ENCODE measurements at places on chromosomes 6 and 20.

GRCh38 chr6:141878686-141879085 is 254.0 kb upstream of the GJE1 start:
- DNase-seq = no peak

GRCh38 chr6:101912311-101912710 is 518.8 kb downstream of the GRIK2 start:
- DNase-seq = no peak

DNA sequence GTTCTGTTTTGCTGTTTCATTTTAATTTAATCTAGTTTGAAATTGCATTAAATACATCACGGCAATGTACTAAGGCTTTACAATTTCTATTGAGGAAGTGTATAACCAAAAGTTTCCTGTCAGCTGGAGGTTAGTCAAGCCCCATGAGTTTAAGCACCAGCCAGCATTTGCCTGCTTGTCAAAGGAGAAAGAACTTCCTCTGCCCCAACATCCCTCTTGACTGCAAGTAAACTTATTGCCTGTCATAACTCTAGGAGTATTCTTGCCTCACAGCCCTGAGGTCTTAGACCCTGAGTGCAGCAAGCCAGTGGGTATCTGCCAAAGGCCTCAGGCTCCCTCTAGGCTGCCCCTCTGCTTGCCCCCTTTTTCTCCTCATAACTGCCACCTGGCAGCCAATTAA is 106.7 kb upstream of the INSM1 start:
- no peak for DNase-seq

GRCh38 chr6:82738773-82739172 is 326.9 kb downstream of the UBE3D start:
- DNase-seq = no peak

DNA sequence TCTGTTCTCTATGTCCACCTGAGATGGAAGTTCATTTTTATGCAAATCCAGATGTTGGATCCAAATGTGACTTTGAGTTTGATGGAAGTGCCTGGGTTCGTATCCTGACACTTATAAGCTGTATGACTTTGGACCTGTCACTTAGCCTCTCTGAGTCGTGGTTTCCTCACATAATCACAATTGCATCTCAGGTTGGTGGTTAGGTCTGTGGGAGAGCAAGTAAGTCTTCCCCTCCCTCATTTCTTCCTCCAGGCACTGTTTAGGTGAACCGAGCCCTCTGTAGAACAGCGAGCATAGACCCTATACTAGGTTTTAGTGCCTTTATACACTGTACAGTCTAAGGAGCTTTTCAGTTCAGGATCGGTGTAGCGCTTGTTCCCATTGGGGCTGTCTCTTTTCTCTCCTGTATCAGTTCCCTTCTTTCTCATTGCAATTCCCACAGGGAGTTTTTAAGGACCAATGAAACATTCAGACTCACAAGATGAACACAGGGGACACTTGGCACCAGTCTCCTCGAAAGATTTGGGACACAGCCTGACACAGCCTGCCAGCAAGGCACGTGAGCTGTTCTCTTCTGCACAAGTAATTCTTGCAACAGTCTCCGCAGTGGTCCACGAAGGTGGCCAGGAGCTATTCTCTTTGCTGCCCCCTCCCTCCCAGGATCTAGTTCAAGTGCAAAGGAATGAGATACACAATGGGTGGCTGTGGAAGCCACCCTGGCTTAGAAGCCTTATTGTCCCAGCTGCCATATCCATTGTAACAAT is 11.8 kb downstream of the TOX2 start:
- DNase-seq = no peak

- DNase-seq = no peak
Measured at GRCh38 chr6:78340755-78341154, 526.6 kb upstream of the IRAK1BP1 start.

GRCh38 chr6:34852406-34853085 is 35.3 kb downstream of the TAF11 start:
- DNase-seq = no peak

GRCh38 chr20:33704197-33704924 is 15.7 kb downstream of the PXMP4 start:
- DNase-seq = no peak

GRCh38 chr20:23435626-23436539 is 3.6 kb upstream of the CSTL1 start:
- DNase-seq = no peak

GRCh38 chr6:156686301-156686994 is 90.7 kb upstream of the ARID1B start:
- peak; percentile 57 for DNase-seq

DNA sequence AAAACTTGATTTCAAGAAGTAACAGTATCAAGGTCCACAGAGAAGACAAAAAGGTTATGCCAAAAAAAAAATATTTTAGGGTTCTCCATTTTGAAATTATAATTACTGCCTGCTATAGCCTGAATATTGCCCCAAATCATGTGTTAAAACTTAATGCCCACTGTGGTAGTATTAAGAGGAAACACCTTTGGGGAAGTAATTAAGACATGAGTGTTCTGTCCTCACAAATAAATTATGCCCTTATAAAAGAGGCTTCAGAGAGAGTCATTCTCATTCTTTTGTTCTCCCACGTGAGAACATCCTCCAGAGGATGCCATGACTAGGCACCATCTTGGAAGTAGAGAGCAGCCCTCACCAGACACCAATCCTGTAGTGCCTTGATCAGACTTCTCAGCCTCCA is 66.2 kb downstream of the GMDS start:
- no peak for DNase-seq

- DNase-seq = no peak
Measured at GRCh38 chr6:69883551-69883950, 17.2 kb downstream of the COL19A1 start.

DNA sequence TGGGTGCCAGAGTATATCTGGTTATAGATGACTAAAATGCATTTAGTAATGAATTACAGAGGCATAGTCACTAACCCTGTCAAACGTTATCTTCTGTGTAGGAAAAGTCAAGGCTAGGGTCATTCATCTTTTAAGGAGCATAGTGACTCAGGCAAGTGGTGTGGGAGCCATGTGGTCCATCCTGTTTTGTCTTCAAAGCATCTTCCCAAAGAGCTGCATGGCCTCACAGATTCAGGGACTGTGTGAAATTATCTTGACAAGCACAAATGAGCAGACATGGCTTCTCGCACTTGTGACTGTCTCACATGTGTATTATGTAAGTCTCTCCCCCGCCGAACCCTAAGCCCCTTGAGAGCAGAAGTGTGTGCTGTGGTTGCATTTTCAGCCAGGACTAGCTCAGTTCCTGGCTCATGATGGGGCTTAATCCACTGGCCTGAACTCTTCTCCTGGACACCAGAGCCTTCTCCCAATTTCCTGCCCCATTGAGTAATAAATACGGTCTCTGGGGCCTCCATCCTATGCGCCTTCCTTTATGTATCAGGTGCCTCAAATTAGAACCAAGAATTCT is 769.1 kb downstream of the QKI start:
- no peak for DNase-seq

DNA sequence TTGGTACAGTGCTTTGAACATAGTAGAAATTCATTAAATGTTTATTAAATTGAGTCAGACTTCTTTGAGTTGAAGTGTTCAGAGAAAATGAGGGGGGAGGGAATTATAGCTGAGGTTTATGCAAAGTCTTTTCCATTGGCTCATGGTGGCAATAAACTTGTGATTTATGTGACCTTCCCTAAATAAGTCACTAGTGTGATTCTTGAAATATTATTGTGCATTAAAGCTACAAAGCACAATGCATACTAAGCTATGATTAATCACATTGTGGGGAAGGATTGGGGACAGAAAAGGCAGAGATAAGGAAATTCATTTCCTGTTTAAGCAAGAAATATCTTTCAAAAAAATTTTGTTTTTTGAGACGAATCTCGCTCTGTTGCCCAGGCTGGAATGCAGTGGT is 877.5 kb downstream of the TFAP2A start:
- no peak for DNase-seq

DNA sequence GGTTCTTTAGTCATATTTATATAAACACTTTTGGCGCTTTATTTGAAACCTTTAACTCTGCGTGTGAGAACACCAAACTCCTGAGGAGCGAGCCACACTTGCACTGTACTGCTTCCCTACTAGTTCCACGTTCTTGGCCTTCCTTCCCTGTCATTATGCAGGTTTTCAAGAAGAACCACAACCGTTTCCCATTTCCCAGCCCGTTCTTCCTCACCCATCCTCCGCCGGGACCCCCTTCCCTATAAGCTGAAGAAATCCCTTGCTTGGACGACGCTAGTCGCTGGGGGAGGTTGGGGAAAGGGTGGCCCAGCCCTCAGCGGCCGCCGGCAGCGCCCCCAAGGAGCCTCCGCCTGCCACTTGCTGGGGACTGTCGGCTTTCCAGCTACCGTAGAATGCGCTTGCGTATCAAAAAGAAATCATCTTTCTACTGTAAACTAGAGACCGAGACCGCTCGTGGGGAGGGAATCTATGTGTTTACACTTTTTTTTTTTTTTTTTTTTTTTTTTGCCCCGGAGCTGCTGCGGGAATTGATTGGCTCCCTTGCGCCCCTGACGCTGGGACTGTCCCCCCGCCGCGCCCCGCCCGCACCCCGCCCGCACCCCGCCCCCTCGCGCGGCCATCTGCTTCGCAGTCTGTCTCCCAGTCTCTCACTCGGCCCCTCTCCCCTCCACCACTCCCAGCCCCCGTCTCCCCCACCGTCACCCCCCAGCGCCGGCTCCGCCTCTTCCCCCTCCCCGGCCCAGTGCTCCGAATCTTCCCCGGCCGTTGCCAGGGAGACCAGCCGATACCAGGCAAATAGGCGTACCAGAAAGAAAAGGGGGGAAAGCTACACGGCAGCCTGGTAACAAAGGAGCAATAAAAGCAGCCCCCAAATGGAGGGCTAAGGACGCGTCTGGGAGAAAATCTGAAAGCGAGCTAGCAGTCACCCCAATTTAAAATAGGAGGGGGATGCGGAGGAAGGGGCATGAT is 2.3 kb upstream of the MARCKS start:
- peak; percentile 90 for DNase-seq

- DNase-seq = no peak
Measured at GRCh38 chr6:135018941-135019340, 35.7 kb downstream of the HBS1L start.

DNA sequence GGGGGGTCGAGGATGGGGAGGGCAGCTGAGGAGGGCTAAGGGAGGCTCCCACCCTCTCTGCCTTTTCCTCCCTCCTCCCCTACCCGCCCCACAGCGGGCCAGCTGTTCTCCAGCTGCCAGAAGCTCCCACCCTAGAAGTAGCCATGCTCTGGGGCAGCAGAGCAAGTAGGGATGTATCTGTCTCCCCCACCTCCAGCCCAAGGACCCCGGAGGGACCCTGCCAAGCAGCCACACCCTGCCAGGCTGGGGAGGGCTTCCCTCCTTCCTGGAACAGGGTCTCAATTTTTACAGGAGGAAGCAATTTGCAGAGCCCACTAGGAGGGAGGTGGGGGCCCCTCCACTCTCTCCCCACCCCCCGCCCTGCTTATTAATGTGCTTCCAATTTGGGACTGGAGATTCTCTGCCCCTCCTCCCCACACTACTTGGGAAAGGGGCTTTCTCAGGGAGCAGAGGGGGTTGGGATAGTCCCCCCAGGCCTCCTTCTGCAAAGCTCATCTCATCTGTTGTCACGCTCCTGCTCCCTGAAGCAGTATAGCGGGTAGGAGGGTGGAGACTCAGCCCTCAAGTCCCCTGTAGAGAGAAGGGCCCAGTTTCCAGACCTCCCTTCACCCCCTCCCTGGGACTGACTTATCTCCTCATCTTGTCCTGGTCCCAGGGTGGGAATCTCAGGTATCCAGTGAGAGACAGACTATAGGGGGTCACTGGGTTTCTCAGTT is 4.5 kb downstream of the TEAD3 start:
- no peak for DNase-seq

- DNase-seq = no peak
Measured at GRCh38 chr20:50724112-50724725, 7.2 kb upstream of the PARD6B start.

DNA sequence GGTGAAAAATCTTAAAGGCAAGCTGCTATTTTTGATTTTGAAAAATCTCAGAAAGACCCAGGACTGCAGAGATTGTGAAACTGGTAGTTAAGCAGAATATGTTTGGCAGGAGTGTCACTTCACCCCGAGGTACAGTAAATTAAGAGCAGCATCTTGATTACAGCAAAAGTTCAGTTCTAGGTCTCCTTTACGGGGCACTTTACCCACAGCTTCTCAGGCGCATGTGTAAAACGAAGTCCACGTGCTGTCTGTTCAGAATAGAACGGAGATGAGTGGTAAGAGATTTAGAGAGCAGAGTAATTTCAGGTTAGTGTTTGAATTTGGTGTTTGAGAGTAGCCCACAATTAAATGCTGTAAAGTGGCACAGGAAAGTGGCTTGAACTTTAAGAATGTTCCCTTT is 84.0 kb downstream of the FARS2 start:
- no peak for DNase-seq
